ENCODE measurements at places on chromosomes 2 and 18.

DNA sequence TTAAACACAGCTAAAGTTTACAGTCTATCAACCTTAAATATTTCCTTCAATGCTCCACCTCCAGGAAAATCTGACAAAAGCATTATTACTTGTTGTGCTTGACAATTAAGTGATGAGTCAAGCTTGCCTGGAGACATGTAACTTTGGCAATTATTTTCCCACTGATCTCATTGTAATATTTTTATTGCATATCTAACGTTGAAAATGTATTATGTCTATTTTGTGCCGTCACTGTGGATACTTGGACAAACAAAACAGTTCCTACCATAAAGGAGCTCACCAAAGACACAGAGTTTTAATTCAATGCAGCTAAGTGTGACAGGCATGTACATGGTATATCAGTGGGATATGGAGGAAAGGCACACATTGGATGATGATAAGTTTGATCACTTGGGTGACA is 24.7 kb downstream of the RNF103 start:
- no peak for DNase-seq

DNA sequence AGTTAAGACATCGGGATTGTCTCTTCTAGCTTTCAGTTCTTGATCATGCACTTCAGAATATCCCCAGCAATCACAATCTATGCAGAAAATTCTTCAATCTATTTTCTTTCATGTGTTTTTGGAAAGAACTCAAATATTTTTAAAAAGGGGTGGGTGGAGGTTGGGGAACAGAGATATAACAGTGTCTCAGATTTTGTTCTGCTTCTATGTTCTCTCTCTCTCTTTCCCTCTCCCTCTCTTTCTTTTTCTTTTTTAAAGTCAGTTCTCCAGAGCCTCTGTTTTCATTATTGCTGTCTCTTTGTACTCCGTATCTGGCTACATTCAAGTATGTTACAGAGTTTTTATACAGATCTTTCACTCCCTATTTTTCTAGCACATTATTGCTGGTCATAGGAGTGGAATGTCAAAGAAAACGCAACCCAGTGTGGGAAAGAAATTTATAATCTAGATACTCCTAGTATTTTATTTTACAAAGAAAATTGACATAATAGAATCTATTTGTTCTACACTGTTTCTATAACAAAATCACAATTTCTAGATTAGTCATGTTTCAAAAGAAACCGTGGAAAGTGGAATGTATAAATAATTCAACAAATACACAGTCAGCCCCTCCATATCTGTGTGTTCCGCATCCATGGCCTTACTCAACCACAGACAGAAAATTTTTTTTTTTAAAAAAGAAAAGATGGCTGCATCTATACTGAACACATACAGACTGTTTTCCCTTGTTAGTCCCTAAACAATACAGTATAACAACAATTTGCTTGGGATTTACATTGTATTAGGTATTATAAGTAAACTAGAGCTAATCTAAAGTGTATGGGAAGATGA is 11.2 kb upstream of the NEMP2 start:
- no peak for DNase-seq

GRCh38 chr18:23200756-23201155 is 65.5 kb downstream of the CABLES1 start:
- DNase-seq, result no peak

DNA sequence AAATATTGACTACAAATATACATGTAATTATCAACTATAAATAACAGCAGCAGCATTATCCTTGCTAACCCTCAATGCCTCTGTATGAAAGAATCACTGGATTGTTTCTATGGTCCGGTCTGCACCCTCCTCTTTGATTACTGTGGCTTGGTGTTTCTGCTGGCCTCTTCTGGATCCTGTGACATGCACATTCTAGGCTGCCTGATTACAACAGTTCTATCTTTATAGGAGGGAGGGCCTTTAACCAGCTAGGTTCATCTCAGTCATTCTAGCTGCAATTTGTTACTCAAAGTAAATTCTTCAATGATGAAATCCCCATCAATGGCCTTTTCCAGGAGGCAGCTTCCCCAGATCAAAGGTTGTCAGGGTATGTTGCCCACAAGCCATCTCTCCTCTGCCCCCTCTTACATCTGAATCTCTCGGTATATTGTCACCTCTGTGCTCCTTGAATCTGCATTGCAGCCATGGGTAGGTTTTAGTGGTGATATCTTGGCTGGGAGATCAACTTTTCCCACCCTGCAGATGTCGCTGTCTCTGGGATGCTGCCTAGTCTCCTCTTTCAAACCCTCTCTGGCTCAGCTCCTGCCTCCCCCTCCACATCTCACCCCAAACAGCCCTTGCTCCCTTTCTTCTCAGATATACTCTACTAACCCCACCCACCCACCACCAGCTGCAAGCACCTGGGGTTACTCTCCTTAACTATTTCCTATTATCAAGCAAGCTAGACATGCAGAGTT is 106.2 kb upstream of the BZW1 start:
- DNase-seq, result no peak

- DNase-seq, result no peak
Measured at GRCh38 chr2:121360566-121361300, 75.7 kb upstream of the TFCP2L1 start.

- no peak for DNase-seq
Measured at GRCh38 chr18:51185075-51185474, 12.4 kb downstream of the MEX3C start.

DNA sequence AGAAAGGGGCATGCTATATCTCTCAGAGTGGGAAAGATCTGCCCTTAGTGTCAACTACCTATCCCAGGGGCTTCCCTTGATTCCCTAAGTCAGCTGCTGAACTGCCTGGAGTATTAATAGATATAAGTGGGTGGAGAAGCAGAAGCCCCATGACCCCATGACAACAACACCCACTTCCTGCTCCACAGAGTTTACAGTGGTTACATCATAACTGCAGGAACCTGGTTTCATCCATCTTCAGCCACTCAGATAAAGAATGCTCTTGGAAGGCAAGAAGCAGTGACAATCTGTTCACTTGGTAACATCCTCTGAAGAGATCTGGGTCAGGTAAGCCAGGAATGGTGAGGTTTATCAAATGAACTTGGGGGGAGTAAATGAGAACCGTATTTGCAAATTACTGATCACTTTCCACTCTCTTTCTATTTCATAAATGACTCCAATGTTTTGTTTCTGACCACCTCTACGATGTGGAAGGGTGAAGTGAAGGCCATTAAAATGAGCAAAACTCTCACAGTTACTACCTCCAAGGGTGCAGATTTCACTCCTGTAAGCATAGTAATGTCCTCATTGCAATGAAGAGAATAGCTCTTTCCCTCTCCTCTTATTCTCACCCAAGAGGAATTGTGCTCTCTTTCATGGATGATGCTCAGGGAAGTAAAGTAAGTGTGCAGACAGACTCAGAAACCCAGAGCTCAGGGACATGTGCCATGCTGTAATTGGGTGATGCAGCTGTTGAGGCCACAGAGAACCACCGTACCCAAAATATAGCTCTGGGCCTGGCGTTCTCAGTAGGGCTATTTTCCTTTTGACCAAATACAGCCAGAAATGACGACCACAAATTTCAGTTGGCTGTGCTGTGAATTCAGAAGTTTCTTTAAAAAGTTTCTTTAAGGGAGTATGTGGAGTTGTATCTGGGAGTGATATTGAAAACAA is 192.8 kb upstream of the APCDD1 start:
- no peak for DNase-seq

GRCh38 chr18:24514439-24514838 is 54.0 kb downstream of the HRH4 start:
- DNase-seq, result no peak

- no peak for DNase-seq
Measured at GRCh38 chr2:175823707-175824073, 178.4 kb downstream of the LNPK start.

DNA sequence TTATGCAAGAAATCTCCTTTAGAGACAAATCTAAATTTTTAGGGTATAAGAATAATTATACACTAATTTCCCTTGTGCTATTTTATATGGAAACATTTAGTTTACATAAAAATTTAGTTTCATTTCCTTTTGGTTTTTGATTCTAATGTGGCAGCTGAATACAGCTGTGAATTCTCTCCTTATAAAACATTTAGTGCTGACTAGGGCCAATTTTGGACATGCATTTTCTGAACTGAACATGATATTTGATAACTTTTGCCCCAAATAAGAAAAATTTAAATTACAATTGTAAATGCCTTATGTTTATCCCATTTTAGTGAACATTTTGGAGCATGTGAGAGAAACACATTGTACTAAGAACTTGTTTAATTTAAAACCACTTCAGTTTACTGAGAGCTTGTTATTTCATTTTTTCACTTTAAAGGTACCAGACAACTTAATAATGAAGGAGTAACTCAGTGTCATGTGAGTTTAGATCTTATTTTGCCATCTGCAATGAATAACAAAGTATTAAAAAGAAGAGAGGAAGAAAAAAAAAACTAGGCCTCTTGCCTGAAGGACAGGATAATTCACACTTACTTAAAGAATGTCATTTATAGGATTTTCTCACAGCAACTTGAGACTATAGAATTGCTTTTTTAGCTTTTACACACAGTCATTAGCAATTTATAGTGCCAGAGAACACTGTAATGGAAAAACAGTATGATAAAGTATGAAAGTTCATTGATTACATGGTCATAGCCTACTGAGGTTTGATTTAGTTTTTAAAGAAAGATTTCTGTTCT is 209.7 kb downstream of the ERBB4 start:
- no peak for DNase-seq

DNA sequence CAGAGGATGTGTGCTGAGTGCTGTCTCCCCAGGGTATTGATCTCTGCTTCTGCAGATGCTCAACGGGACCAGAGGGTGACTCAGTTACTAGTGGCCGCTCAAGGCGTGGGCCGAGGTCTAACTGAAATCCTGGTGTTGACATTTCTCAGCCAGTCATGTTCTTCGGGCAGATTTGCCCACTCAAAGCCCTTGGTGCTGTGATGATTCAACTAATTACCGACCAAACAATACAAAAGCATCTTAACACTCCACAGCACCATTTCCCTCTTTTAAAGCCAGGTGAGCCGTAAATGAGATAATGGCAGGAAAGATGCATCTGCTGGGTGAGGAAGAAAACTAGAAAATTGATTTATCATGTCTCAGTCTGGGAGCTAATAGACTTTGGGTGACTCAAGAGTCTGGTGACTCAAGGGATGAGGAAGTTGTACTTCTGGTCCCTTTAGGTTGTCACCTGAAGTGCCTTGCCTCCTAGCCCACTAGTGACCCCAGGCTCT is 32.7 kb upstream of the PRLH start:
- no peak for DNase-seq

- DNase-seq, result no peak
Measured at GRCh38 chr2:229443141-229443540, 172.1 kb upstream of the PID1 start.

DNA sequence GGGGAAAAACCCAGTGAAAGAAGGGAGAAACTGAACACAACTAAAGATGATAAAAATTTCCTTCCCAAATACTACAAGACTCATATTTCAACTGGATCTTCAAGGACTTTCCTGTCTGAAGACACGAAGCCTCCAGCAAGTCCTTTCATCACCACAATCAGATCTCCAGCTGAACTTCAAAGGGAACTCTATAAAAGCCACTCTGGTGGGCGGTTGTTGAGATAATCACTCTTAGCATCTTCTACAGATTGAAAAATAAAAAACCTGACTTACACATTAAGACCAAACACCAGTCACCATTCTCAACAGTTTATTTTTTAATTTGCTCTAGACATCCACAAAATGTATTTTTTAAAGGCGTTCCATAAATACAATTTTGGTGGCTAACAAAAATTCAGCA is 4.4 kb downstream of the REV1 start:
- DNase-seq, result no peak

- DNase-seq, result no peak
Measured at GRCh38 chr2:191316246-191316994, 71.2 kb downstream of the MYO1B start.

Data from NCI-H2081 treated with DMSO at 0.1 percent for 48 hours (cell line).